ENCODE measurements at places on chromosomes 16 and 17. TPM values are rescaled to one million over a fixed set of nuclear protein-coding genes. Genes with fewer than 3 reads are reported as not detected.
A peak's percentile ranks its signal among the peaks of the same experiment; 100 is the strongest.

BRD7 gene
- total RNA-seq, result 91.1 TPM

KRT28 gene
- total RNA-seq, result not detected

DDX5 gene
- total RNA-seq, result 2,646 TPM

CTNS gene
- total RNA-seq, result 8.8 TPM

TOB1 gene
- total RNA-seq, result 131 TPM

ZNF830 gene
- 30.1 TPM for total RNA-seq

NDE1 gene
- total RNA-seq, result 116 TPM

NIP7 gene
- total RNA-seq, result 22.1 TPM

SCO1 gene
- total RNA-seq, result 28.1 TPM

GRIN2A gene
- not detected for total RNA-seq

CCL1 gene
- not detected for total RNA-seq

HNF1B gene
- not detected for total RNA-seq

GAS2L2 gene
- total RNA-seq, result 0.29 TPM

ABI3 gene
- 57.8 TPM for total RNA-seq

BICDL2 gene
- total RNA-seq, result 1.3 TPM

SRCIN1 gene
- total RNA-seq, result 0.15 TPM

KRT24 gene
- not detected for total RNA-seq

ZG16 gene
- not detected for total RNA-seq

CYBC1 gene
- 199 TPM for total RNA-seq

CAVIN1 gene
- total RNA-seq, result 4.2 TPM

DNA sequence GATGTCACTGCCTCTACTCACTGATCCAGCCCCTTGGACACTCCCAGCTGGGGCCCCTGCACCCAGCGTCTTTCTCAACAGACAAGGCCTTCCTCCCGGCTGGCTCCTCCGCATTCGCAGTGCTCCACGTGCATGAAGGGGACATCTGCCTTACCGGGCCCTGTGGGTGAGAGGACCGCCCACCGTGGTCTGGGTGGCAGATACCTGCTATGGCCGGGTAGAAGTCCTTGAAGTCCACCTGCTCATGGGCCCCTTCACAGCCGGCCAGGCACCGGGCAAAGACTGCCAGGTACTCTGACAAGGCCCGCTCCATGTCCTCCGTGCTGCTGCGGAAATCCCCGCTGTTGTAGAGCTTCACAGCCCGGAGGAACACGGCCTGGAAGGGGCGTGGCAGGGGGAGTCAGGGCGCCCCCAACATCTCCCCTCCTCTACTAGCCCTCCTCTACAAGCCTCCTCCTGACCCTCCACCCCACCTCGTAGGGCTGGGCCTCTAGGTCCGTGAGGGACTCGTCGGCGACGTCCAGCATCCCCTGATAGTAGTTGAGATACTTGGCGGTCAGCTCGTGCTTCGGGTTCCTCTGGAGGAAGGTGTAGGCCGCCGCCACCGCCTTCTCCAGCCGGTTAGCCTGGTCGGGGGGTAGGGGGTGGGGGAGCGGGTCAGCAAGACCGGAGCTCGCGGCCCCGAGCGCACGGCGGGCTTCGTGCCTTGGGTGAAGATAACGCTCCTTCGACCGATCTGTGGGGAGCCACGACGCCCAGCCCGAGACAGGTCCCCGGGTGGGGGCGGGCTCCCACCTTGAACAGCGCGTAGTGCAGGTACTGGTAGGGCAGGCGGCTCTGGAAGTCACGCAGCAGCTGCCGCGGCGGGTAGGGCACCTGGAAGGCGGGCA is 845 bp downstream of the P3H4 start:
- no peak for DNase-seq

GRCh38 chr16:65781363-65781762 is 585.1 kb upstream of the CDH5 start:
- DNase-seq, result no peak

DNA sequence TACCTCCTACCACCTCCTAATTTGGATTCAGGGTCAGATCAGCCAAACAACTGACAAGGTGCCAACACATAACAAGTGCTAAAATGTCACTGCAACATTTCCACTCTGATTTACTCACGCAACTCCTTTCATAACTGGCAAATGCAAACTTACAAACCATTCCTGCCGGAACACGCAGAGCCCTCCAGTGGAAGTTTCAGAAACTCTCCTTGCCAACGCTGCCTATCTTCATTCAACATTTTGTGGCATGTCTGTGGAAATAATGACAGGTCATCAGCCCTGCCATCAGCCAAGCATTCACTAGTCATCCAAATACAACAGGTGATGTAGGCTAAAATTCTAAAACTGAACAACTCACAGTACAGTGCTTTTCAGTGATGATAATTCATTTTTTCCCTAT is 37.7 kb upstream of the OR3A1 start:
- no peak for DNase-seq

DNA sequence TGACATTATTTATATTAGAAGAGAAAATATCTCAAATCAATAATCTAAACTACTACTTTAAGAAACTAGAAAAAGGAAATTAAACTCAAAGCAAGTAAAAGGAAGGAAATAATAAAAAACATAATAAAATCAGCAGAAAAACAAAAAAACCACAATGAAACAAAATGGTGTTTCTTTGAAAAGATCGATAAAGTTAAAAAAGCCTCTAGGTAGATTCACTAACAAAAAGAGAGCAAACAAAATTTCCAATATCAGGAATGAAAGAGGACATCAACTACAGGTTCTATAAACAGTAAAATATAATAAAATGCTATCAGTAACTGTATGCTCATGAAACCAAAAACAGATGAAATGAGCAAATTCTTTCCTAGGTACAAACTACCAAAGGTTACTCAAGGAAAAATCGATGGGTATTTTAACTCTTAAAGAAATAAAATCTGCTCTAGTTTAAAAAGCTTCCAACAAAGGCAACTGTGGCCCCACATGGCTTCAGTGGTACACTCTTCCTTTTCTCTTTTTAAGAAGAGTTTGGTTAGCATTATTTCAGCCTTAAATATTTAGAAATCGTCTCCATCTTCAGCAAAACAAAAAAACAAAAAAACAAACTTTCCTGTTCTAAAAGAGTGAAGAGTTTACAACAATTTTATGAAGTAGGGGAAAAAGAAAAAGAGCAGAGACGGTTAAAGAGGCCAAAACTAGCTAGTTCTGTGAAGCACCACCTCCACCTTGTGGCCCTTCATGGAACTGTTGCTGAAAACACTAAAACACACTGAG is 102.2 kb downstream of the TRIM37 start:
- DNase-seq, result peak; percentile 72

DNA sequence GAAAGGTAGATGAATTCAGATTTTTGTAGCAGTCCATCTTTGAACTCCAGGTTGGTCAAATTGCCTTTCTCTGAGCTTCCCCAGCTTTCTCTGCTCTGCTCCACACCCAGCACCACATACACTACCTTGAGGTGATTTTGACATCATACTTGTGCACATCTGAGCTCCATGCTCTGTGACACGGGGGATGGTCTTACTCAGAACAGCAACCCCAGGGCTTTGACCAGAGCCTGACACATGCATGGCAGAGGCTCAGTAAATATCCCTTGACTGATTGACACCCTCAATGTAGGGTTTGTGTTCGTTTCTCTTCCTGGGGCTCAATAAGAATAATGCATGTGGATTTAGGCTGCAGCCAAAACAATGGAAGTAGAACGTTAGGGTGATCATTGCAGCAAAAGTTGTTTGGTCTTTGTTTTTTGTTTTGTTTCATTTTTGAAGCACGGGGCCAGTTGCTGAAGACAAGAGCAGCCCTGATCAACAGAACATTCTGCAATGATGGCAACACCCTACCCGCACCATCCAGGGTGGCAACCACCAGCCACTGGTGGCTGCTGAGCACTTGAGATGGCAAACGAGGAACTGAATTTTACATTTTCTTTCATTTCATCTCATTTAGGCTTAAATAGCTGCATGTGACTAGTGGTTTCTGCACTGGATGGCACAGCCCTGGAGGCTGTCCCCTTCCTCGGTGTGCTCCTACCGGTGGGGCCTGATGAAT is 224.8 kb upstream of the TNRC6C start:
- DNase-seq, result no peak

DNA sequence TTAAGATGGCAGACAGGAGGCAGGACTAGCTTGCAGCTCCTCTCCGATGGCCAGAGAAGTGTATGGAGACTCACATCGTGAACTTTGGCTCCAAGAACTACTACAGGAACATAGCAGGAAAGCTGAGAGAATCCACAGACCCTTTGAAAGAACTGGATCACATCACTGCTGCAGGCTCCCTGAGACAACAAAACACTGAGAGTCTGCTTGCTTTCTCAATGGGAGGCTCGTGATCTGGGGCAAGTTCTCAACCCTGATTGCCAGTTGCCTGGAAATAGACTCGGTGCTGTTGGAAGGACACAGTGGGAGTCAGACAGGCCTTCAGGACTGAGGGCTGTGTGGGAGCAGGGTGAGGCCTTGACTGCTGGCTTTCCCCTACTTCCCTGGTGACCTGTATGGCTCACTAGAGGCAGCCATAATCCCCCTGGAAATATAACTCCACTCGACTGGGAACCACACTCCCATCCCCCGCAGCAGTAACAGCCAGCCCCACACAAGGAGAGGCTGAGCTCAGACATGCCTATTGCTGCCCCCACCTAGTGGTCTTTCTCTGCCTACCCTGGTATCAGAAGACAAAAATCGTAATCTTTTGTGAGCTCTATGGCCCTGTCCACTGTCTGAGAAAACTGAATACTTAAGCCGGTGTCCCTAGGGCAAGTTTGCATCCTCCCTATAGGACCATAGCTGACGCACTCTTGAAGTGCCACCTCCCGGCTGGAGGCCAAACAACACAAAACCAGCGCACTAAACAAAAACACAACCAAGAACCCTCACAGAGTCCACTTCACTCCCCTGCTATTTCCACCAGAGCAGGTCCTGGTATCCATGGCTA is 238.4 kb downstream of the CEP112 start:
- DNase-seq, result no peak

- DNase-seq, result no peak
These were observed at the start of gene SP6 for GRCh38 chr17:47850692-47851573. Gene SP6, minus strand, starts transcription at chr17:47851163. Its CDS starts 2,734 bp downstream, at chr17:47848429.

GRCh38 chr16:50718761-50719400 is 23.0 kb upstream of the CYLD start:
- DNase-seq, result no peak

GRCh38 chr16:87815567-87815966 is 49.8 kb upstream of the KLHDC4 start:
- DNase-seq, result no peak

GRCh38 chr17:8138374-8138671 is 13.9 kb downstream of the PER1 start:
- DNase-seq, result no peak

GRCh38 chr16:46986438-46986837 is 13.0 kb upstream of the DNAJA2 start:
- DNase-seq, result no peak

DNA sequence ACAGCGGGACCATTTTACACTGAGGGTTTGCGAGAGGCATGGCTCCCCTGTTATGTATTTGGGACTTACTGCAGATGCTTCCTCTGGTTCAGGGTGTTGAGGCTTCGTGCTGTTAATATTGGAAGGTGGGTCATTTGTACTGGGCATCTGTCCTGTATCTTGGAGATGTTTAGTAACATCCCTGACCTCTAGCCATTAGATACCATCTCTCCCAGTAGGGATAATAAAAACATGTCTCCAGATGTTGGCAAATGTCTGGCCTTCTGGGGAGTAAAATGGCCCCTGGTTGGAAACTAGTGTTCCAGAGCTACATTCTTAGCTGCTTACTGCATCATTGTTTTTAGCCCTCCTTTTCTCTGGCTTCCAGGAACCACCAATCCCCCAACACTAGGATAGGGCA is 388.0 kb downstream of the WWOX start:
- no peak for DNase-seq

GRCh38 chr17:48767263-48767774 is 38.8 kb upstream of the HOXB13 start:
- DNase-seq, result no peak

- no peak for DNase-seq
These were observed 37.1 kb upstream of the MEOX1 start for GRCh38 chr17:43698678-43699437.

DNA sequence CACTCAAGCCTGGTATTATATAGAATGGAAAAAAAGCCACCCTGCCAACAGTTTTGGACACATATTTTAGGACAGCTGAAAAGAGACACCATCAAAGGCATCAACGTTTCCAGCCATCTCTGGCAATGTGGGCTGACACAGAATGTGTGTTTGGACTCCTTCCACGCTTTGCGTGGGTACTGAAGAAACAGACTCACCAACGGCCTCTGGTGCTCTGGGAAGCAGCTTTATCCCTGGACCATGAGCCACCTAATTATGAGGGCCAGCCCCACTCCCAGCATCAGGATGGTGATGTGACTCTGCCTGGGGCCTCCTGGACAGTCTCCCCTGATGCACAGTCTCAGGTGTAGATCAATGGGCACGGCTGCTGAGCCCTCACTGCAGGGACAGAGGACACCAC is 27.9 kb downstream of the CCDC57 start:
- DNase-seq, result no peak

GRCh38 chr17:36094746-36095145 is 4.8 kb upstream of the CCL3 start:
- DNase-seq, result no peak

GRCh38 chr16:50501251-50501650 is 46.9 kb upstream of the NKD1 start:
- DNase-seq, result no peak

DNA sequence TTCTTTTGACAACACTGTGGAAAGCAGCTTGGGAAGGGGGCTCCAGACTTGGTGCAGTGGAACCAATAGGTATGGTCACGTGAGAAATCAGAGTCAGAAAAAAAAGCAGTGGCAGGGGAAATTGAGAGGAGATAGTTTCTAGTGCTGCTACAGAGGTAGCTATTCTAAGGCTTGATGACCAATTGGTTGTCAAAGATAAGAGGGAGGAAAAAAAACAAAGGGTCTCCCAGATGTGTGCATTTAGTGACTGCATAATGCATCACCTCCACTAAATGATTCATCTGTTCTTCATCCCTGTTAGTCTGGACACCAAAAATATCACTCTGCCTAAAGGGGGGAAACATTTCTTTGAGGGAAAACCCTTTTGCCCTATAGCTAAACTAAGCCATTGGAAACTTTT is 56.5 kb downstream of the PIGL start:
- DNase-seq, result no peak

GRCh38 chr16:58636466-58636865 is 6.8 kb upstream of the CNOT1 start:
- no peak for DNase-seq

DNA sequence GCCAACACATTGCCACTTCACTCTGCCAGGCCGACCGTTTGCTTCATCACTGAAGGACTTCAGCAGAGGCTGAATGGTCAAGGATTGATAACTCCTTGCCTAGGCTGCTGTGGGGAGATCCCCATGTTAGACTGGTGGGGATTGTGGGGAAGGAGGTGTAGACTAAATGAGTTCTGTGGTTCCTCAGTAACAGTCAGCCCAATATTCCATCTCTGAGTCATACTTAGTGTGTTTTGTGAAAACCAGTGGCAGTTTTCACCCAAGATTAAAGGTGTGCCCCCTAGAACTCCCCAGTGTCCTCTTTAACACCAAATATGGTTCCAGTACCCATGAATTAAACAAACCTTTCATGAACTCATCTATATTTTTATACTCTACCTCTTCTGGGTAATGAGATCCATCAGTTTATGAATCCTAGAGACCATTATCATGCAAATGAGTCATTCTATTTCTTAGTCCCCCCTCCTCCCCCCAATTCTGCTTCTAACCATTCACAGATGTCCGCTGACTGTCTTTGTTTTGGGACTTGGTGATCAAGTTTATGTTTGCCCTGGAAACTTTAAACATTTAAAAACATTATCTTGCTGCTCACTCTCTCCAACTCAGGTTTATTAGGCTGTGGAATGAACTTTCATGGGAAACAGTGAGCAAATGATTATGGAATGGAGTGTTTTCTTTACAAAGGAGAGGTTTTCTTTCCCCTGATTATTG is 66.8 kb upstream of the GAS7 start:
- no peak for DNase-seq

GRCh38 chr16:86342161-86342834 is 168.0 kb upstream of the FOXF1 start:
- no peak for DNase-seq

Data from naive thymus-derived CD4-positive, alpha-beta T cell (primary cell).